HCT116 (cell line): ENCODE measurements at places on chromosomes 16 and 17. TPM values are rescaled to one million over a fixed set of nuclear protein-coding genes. Genes with fewer than 3 reads are reported as not detected.

DNA sequence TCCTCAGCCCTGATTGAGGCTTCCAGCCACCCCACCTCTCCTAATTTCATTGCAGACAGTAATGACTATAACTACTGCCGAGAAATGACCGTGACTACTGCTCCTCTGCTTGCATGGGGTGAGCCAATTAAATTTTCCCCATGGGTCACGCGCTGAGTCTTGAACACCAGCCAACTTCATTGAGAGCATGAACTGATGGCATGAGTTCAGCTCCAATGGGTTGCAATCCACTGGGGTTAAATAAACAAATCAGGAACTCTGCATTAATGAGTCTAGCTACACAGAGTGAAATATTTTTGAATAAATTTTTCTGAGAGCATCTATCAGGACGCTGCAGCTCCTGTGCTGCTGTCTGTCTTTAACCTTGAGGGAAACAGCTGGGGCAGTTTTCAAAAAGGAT is 61.6 kb upstream of the CLEC3A start:
- no peak for DNase-seq
- no peak overlapping the region for H3K4me3 ChIP-seq
- H3K27me3 ChIP-seq, result peaks cover 57% of the 10 kb centered on the region
- no peaks in the 10 kb centered on the region for H3K36me3 ChIP-seq

DNA sequence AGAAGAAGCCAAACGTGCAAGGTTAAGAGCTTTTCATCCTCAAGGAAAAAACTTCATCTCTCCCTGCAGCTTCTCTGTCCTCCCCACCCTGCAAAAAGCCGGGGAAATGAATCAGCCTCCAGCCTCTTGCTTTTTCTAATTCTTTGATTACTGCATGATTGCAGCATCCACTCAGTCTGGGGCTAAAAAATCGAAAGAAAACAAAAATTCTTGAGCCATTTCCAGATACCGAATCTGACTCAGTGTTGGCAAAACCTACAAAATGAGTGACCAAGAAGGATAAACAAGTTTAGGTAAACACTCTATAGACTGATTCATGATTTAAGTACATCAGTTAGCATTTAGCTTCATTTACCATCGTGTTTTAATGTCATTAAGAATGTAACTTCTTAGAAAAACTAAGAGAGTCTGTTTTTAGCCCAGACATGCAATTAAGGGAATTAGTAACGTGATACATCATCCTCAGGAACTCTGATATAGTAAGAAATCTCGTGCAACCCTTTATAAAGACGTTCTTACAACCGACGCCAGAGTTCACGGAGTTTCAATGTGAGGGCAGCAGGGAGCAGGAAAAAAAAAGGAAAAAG is 287.3 kb upstream of the FOXF1 start:
- no peak overlapping the region for H3K27ac ChIP-seq
- no peak for DNase-seq
- H3K27me3 ChIP-seq, result peaks cover 67% of the 10 kb centered on the region
- H3K36me3 ChIP-seq, result no peaks in the 10 kb centered on the region

GRCh38 chr17:3004925-3005324 is 58.5 kb downstream of the OR1D5 start:
- H3K4me1 ChIP-seq, result peaks cover 23% of the 10 kb centered on the region
- H3K4me3 ChIP-seq, result no peak overlapping the region
- H3K36me3 ChIP-seq, result peaks cover 29% of the 10 kb centered on the region; the same call in 1 of the 2 replicates
- peak overlapping the region; percentile 44; the same call in 1 of the 2 replicates for H3K27ac ChIP-seq
- H3K27me3 ChIP-seq, result no peaks in the 10 kb centered on the region

Gene VAT1
- total RNA-seq, result 197 TPM

GRCh38 chr16:12455287-12455798 is 348.3 kb downstream of the CPPED1 start:
- no peak overlapping the region for H3K4me3 ChIP-seq
- DNase-seq, result peak; percentile 6
- H3K27ac ChIP-seq, result no peak overlapping the region
- H3K27me3 ChIP-seq, result no peaks in the 10 kb centered on the region
- H3K36me3 ChIP-seq, result no peaks in the 10 kb centered on the region

GRCh38 chr17:6843241-6843880 is 11.8 kb upstream of the TEKT1 start:
- H3K4me1 ChIP-seq, result no peaks in the 10 kb centered on the region
- no peak overlapping the region for H3K4me3 ChIP-seq
- H3K27me3 ChIP-seq, result no peaks in the 10 kb centered on the region
- H3K27ac ChIP-seq, result no peak overlapping the region

- no peaks in the 10 kb centered on the region for H3K27me3 ChIP-seq
- no peak overlapping the region for H3K27ac ChIP-seq
- H3K4me1 ChIP-seq, result peaks cover 11% of the 10 kb centered on the region; the same call in 1 of the 2 replicates
- H3K36me3 ChIP-seq, result no peaks in the 10 kb centered on the region
These were observed 74.1 kb upstream of the NKD1 start for GRCh38 chr16:50474138-50474537.

Gene SUPT6H
- total RNA-seq, result 62.1 TPM

Gene NDRG4
- 8.6 TPM for total RNA-seq

DNA sequence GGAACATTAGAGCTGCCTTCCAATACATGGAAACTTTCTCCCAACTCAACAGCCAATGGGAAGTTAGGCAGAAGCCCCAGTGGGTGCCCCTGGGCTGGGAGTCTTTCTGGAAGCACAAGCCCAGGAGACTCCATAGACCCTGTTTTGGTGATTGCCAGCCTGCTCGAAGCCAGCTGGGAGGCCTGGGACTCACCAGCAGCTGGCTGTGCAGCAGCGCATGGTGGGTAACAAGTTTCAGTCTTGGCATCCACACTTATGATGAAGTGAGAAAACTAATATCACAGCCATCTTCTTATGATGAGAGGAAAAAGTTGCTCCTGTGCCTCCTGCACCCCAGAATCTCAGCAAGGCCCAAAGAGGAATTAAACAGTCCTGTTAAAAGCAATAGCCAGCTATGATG is 522.5 kb upstream of the CDH5 start:
- H3K4me3 ChIP-seq, result no peak overlapping the region
- no peak for DNase-seq
- H3K27me3 ChIP-seq, result peaks cover 4% of the 10 kb centered on the region; the same call in 1 of the 2 replicates
- no peak overlapping the region for H3K27ac ChIP-seq
- H3K36me3 ChIP-seq, result no peaks in the 10 kb centered on the region

GRCh38 chr17:18967916-18968315 is 16.0 kb downstream of the SLC5A10 start:
- no peak overlapping the region; the same call in 1 of the 2 replicates for H3K27ac ChIP-seq
- peaks cover 12% of the 10 kb centered on the region for H3K36me3 ChIP-seq
- no peak overlapping the region for H3K4me3 ChIP-seq
- peaks cover 27% of the 10 kb centered on the region for H3K4me1 ChIP-seq
- no peak for DNase-seq
- H3K27me3 ChIP-seq, result no peaks in the 10 kb centered on the region

GRCh38 chr16:79380995-79381602 is 219.4 kb downstream of the MAF start:
- no peak overlapping the region for H3K27ac ChIP-seq
- H3K36me3 ChIP-seq, result no peaks in the 10 kb centered on the region
- H3K4me3 ChIP-seq, result no peak overlapping the region
- no peak for DNase-seq

- DNase-seq, result no peak
- peaks cover 72% of the 10 kb centered on the region for H3K4me1 ChIP-seq
- no peak overlapping the region for H3K4me3 ChIP-seq
- no peaks in the 10 kb centered on the region for H3K27me3 ChIP-seq
These were observed 19.7 kb downstream of the CYB5B start for GRCh38 chr16:69443927-69444631.

GRCh38 chr16:48497932-48498768 is 111.8 kb downstream of the N4BP1 start:
- no peaks in the 10 kb centered on the region for H3K36me3 ChIP-seq
- no peaks in the 10 kb centered on the region for H3K27me3 ChIP-seq
- H3K4me3 ChIP-seq, result no peak overlapping the region

DNA sequence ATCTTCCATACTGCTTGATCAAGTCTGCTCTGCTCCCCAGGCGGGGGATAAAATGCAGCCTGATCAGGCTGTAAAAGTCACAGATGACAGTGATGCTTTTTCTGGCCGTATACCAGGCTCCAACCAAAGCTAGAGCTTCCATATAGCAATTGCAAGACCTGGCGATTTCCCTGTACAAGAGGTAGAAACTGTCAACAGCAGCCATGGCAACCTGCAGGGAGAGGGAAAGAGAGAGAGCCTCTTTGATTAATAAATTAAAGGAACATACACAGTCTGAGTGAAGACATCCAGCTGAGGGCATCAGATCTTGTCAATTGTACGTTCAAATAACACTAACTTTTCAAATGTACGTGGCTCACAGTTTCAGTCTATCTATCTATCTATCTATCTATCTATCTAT is 13.9 kb downstream of the HSDL1 start:
- no peaks in the 10 kb centered on the region for H3K27me3 ChIP-seq
- no peak overlapping the region for H3K27ac ChIP-seq
- peaks cover 15% of the 10 kb centered on the region for H3K36me3 ChIP-seq
- peaks cover 5% of the 10 kb centered on the region; the same call in 1 of the 2 replicates for H3K4me1 ChIP-seq

DNA sequence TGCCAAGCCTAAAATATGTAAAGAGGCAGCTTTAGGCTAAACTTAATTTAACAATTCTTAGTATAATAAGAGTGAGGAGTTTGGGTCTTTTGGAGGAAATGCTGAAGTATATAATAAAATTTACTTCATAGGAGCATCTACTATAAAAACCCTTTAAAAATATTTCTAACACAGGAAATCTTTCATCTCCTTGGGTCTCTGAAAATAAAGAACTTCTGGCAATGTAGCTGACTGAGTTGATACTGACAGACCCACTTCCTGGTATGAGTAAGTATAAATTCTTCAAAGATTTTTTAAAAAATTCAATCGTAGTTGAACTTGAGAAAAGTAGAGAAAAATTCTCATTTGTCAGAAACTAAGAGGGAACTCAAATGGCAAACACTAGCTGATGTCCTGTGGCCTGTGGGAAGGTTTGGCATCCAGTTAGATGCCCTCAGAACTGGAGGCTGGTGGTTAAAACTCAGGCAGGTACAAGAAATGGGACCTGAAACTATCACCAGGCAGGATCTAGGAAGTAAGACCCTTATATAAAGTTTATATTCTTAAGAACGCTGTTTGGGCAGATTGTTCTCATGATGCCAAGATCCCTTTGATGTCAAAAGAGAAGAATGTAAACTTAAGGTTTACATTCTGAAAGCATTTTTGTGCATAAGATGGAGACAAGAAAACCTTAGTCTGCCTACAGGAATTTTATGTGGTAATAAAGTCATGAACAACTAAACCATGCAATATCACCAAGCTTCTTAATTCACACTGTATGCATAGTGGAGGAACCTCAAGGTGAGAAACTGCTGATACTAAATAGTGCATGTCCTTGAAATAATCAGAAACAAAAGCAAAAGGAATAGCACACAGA is 6.2 kb downstream of the KRTAP4-6 start:
- no peak overlapping the region for H3K27ac ChIP-seq
- no peaks in the 10 kb centered on the region for H3K27me3 ChIP-seq
- peaks cover 31% of the 10 kb centered on the region for H3K4me1 ChIP-seq
- no peak for DNase-seq

DNA sequence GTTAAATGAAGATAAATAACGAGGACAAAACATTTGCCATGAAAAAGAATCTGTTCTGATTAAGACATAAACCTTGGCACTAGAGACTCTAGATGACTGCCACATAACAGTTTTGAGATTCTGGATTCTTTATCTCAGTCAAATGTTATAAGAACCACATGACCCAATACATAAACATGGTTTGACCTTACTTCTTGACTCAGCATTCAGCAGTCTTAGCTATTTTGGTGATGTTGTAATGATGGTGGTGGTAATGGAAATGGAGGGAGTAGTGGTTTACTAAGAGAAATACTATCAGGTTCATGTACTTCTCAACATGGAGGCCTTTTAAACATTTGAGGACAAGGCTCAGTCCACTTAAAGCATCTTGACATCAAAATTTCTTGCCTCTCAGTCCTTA is 925.4 kb downstream of the CDH11 start:
- no peak for DNase-seq
- H3K27me3 ChIP-seq, result no peaks in the 10 kb centered on the region

DNA sequence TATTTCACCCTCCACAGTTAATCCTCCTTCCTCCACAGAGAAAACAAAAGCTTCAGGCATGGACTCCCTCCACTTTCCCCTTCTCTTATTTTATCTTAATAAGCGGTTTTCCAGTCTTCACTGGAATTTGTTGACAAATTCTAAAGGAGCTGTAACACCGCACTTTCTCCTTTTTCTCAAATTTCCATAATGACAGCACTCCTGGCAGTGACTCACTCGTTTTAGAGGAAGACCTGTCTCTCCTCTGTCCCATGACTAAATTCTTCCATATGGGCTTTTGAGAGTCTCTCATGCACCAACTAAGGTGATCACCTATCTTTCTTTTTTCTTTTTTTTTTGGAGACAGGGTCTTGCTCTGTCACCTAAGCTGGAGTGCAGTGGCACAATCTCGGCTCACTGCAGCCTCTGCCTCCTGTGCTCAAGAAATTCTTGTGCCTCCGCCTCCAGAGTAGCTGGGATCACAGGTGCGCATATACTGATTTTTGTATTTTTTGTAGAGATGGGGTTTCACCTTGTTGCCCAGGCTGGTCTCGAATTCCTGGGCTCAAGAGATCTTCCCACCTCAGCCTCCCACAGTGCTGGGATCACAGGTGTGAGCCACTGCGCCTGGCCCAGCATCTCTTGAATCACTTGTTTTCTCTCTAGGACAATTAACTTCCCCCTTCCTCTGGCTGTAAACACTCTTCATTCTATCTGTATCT is 7.7 kb downstream of the ITGAM start:
- H3K4me3 ChIP-seq, result no peak overlapping the region
- no peaks in the 10 kb centered on the region for H3K27me3 ChIP-seq
- no peaks in the 10 kb centered on the region for H3K36me3 ChIP-seq
- no peaks in the 10 kb centered on the region for H3K4me1 ChIP-seq
- no peak for DNase-seq

- no peak for DNase-seq
- no peak overlapping the region for H3K27ac ChIP-seq
- H3K4me1 ChIP-seq, result no peaks in the 10 kb centered on the region
- no peaks in the 10 kb centered on the region for H3K27me3 ChIP-seq
- H3K4me3 ChIP-seq, result no peak overlapping the region
These were observed 535.4 kb upstream of the RBFOX1 start for GRCh38 chr16:6797223-6797622.

Gene KRT32
- total RNA-seq, result 0.42 TPM

Gene WFDC1
- total RNA-seq, result 0.42 TPM

DNA sequence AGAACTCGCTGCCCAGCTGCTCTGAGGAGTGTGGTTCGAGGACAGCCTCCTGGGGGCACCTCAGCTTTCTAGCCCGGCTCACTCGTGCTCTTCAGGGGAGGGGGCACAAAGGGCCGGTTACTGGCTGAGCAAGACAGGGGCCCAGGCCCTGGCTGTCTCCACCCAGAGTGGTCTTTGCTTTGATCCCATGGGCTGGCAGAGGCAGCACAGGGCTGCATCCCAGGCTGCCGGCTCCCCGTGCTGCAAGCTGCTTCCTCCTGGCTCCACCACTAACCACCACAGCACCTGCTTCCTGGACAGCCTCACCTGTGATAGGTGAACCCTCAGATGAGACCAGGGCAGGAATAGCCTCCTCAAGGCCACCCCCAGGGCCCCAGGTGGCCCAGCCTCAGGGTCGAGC is 6.8 kb downstream of the SPPL2C start:
- H3K4me1 ChIP-seq, result no peaks in the 10 kb centered on the region; the same call in 1 of the 2 replicates
- H3K27me3 ChIP-seq, result no peaks in the 10 kb centered on the region
- H3K4me3 ChIP-seq, result no peak overlapping the region
- no peak overlapping the region for H3K27ac ChIP-seq
